ENCODE measurements at places on chromosomes 16 and 17.
A peak's percentile ranks its signal among the peaks of the same experiment; 100 is the strongest.

DNA sequence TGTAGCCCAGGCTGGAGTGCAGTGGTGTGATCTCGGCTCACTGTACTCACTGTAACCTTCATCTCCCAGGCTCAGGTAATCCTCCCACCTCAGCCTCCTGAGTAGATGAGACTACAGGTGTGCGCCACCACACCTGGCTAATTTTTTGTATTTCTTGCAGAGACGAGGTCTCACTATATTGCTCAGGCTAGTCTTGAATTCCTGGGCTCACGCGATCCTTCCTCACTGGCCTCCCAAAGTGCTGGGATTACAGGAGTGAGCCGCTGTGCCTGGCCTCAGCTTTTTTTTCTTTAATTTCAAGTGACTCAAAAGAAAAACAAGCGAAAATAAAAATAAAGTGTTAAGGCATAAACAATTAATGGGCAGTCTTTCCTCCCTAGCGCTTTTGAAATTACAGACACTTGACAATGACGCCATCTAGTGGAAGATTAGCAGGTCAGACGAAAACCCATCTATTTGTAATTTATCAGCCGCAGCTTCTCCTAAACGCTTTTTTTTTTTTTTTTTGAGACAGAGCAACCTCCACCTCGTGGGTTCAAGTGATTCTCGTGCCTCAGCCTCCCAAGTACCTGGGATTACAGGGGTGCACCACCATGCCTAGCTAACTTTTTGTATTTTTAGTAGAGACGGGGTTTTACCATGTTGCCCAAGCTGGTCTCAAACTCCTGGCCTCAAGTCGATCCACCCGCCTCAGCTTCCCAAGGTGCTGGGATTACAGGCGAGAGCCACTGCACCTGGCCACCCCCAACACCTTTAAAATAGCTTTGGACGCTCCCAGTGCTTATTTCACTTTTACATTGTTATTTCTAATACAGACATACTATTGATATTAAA, 28.1 kb upstream of the PECAM1 start:
- peak; percentile 79 for DNase-seq

- no peak for DNase-seq
Observed at GRCh38 chr17:16349431-16349830, 3.8 kb downstream of the CENPV start.

- DNase-seq = peak; percentile 40
Observed at GRCh38 chr17:75260641-75261335, 618 bp downstream of the GGA3 start.

GRCh38 chr17:36740157-36740556, 138.8 kb downstream of the MRM1 start:
- no peak for DNase-seq

DNA sequence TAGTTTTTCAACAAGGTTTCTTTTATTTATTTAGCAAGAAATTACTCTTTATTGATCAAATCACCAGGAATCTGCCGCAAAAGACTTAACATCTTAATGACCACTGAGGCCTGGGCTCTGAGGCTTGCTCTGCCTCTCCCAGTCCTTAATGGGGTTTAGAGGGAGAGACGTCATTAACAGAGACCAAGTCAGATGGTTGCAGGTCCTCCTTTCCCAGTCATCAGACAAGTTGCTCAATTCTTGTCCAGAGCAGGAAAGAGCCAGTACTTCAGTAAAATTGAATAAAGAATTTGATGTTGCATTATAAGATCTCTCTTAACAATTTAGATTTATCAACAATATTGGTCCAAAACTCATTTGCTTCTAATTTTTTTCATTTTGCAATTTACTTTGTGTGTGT, 2.0 kb downstream of the SEPHS2 start:
- no peak for DNase-seq

GRCh38 chr17:77778636-77779489, 179.6 kb upstream of the TNRC6C start:
- DNase-seq = no peak

DNA sequence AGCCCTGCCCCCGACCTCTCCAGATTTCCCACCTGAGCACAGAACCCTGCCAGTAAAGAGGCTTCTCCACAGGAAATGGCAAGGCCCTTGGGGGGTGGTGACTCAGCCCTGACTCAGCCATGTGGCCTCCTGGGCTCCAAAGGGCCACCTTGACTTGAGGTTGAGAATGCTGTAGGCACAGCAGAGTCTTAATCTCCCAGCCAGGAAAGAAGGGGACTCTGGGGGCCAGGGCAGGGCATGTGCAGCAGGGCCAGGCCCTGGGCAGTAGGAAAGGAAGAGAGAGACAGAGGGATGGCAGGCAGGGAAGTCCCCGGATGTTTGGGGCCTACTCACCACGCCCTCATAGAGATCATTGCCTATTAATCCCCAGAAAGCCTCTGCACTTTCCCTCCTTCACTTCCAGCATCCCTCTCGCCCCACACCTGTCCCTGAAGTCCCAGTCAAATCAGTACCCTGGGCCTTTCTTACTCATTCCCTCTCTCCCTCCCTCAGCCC, 4.8 kb upstream of the ITGA3 start:
- peak; percentile 86 for DNase-seq

DNA sequence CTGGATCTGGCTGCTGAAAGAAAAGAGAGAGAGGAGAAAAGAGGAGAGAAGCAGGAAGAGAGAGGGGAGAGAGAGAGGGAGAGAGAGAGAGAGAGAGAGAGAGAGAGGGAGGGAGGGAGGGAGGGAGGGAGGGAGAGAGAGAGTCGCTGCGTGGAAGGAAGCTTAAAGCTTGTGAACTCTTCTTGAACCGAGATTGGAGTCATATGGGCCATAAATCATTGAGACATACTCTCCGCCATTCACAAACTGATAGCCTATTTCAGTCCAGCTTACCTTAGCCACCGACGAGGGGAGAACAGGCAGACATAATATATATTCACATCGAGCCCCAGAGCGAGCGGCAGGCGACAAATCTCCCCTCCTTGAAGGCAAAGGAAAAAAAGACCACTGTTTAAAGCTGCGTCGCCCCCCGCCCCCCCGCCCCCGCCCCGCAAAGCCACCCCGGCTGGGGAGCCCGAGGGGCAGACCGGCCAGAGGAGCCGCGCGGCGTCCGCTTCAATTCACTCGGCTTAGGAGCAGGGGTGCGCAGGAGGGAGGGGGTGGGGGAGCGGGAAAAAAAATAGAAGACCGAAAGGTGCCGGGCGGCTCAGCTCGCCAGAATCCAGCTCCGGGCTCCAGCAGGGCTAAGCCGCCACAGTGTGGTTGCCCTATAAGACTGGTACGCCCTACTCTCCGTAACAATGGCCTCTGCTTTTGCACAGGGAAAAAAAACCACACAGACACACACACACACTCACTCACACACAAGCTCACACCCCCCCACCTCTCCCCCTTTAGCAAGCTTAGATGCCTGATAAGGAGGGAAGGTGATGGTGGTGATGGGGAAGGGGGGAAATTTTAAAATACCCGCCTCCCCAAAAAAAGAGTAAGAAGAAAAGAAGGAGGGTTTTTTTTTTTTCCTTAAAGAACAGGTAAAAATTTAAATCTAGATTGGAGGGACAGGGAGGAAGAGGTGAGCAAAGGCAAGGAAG, 10.6 kb upstream of the HOXB2 start:
- DNase-seq = peak; percentile 90

DNA sequence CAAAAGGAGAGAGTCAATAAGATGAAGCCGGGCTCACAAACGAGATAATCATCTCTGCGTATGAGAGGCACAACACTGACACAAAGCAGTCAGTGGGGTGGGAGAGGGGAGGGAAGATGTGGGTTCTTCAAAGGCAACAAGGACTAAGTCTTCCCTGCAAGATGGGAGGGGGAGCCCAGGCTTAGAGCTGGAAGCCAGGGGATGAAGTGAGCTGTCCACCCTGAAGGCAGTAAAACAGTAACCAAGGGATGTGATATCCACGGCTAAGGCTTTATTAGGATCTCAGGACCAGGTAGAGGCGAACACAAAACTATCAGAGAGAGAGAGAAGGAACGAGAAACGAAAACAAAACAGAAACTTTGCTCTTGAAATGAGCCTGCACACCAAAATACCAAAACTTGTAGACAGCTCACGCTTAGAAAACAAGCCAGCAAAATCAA, 115.9 kb downstream of the DYNLRB2 start:
- no peak for DNase-seq

DNA sequence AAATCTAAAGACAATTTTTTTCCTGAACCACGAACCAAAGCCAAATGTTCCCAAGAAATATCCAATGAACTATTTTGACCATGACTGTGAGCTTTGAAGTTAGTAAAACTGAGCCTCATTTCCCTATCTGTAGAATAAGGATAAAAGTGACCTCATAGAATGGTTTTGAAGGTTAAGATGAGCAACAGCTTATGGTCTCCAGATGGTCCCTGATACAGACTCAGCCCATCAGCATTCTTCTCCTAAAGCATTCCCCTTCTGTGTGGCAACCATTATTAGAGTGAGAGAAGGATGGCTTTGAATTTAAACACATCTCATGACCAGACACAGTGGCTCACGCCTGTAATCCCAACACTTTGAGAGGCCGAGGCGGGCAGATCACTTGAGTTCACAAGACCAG, 70.1 kb downstream of the COPRS start:
- DNase-seq = no peak

GRCh38 chr17:81722184-81723120, 10.4 kb downstream of the SLC25A10 start:
- peak; percentile 66 for DNase-seq

DNA sequence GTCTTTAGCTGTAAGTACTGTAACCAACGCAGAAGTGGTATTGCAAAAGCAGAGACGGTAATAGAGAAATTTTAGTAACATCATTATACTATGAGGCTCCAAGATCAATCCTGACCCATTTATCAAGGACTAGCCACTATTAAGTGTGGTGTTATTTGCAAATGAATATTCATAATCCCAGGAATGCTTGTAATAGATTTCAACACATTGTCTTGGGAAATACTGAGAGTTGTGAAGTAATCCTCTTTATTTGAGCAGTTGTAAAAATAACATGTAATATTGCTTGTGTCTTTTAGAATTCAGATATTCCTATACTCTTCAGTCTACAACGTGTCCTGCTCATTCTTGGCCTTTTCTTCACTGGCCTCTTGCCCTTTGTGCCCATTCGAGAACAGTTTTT, 46.4 kb downstream of the GDPD1 start:
- DNase-seq = no peak

DNA sequence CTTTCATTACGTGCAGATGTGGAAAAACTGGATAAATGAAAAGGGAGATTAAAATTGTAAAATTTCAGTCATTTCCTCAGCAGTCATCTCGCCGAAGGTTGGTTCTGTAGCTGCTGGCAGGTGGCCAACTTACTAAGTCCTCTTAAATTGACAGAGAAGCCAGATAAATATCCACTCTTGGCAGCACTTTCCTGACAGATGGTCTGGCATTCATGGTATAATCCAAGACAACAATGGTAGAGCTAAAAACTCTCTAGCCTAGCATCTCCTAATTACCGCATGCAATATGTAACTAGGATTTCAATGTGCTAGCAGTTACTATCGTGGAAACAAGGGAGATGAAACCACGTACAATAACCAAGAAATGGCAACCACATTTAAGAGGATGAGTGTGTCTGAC, 306.3 kb downstream of the CNTNAP4 start:
- DNase-seq = no peak

DNA sequence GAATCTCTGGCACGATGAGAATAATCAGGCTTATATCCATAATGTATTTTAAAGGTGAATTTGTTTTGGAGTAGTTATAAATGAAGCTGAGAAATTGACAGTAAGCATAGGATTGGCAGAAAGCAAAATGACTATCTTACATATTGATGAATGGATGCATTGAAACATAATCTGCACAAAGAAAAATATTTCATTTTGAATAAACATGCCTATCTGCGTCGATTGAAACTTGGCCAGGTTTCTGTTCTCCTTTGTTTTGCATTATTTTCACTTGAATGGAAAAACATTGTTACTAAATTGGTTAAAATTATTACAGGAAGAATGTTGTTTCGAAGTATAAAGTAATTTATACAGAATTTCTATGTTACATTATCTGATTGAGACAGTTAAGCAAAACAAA, 128.2 kb downstream of the USP22 start:
- DNase-seq = no peak

- no peak for DNase-seq
Observed at GRCh38 chr16:8887431-8887765, 5.2 kb downstream of the LITAFD start.

- no peak for DNase-seq
Observed at GRCh38 chr16:27403601-27403992, 1.6 kb downstream of the IL21R start.

DNA sequence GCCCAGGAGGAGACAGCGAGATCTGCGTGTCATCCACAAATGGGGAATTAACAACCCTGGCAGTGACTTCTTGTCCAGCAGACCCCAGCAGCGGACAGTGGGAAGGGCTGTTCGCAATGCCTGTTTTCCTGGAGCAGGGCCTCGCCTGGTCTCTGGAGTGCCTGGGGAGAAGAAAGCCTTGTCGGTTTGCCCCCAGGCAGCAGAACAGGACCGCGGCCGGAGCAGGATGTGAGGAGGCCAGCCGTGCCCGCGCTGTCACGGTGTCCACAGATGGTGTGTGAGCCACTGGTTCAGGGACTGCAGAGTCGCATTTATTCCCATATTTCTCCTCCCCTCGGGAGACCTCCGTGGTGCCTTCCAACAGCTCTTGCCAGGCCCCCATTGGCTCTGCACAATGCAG, 68.5 kb upstream of the GSE1 start:
- DNase-seq = no peak

DNA sequence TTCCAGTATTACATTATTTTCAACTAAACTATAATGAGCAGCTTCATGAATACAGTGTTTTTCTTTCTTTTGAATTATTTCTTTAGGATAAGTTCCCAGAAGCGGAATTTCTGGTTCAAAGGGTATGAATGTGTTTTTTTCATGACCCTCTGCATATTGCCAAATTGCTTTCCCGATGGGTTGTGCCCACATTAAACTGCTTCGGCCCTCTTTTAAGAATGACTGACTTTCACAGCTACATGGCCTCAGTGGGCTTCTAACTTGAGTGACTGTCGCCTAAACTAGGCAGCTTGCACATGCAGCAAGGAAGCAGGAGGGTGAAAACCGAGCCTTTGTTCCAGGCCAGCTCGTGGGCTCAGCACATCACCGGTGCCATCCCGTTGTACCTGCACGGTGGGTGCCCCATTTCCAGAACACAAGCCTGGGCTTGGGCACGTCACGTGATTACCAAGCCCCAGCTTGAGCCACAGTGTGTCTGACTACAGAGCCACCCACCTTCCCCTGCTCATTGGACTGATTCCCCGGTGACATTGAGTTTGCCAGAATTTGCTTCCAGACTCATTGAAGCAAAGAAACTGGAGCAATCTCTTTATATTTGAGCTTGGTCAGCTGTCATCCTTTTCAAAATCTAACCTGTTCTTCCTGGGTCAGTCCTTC, 112.8 kb downstream of the CLEC16A start:
- DNase-seq = no peak

- DNase-seq = peak; percentile 2
Observed at GRCh38 chr17:10149573-10150399, 48.6 kb downstream of the GAS7 start.

All from RKO (cell line).